Stimulated activated CD8-positive, alpha-beta memory T cell treated with anti-CD3 and anti-CD28 coated beads, Interleukin-4, amount 100 ng/mL, for 1 hour (primary cell): ENCODE measurements at places on chromosomes 1 and 21.

DNA sequence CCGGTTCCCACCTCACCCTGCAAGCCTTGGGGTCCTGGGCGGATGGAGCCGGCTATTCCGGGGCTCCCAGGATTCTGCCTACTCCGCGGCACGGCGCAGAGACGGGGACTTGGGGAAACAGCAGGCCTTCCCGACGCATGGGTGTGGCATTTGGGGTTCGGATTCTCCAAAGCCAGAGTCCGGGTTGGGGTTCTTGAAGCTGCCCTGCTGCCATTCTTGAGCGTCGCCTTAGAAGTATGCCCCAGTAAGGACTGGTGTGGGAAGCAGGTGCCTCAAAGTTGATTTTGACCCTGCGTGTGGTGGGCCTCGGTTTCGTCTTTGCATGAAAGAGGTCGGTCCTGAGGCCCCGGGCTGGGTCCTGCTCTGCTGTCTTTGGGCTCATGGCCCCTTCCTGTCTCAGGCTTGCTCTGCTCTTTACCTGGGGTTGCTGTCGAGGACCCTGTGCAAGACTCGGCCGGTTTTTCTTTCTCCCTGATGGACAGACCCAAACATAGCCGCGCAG is 696 bp downstream of the GUK1 start:
- no peak for DNase-seq

DNA sequence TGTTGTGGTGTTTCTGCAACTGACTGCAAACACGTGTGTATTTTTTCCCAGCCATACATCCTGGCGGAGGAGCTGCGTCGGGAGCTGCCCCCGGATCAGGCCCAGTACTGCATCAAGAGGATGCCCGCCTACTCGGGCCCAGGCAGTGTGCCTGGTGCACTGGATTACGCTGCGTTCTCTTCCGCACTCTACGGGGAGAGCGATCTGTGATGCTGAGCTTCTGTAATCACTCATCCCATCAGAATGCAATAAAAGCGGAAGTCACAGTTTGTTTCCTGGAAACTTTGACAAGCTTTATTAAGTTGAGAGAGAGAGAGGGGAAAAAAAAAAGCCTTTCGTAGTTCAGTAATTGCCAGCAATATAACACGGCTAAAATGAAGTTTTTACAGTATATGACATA is 32.7 kb upstream of the MTR start:
- no peak for DNase-seq

DNA sequence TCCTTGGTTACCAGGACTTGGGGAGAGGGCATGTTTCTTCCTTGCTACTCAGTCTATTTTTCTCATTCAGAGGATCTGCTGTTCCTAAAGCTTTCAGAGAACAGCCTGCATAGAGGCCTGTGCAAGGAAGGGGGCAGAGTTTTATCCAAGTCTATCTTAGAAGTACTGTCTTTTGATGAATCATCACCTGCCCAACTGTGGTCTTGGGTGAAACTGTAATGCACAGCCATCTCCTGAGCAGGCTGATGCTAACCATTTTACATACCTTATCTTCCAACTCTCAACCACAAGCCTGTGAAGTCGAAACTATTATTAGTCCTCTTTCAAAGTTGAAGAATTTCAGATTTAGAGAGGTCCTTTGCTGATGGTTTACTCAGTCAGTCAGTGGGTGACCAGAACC is 368.0 kb downstream of the HHAT start:
- no peak for DNase-seq

DNA sequence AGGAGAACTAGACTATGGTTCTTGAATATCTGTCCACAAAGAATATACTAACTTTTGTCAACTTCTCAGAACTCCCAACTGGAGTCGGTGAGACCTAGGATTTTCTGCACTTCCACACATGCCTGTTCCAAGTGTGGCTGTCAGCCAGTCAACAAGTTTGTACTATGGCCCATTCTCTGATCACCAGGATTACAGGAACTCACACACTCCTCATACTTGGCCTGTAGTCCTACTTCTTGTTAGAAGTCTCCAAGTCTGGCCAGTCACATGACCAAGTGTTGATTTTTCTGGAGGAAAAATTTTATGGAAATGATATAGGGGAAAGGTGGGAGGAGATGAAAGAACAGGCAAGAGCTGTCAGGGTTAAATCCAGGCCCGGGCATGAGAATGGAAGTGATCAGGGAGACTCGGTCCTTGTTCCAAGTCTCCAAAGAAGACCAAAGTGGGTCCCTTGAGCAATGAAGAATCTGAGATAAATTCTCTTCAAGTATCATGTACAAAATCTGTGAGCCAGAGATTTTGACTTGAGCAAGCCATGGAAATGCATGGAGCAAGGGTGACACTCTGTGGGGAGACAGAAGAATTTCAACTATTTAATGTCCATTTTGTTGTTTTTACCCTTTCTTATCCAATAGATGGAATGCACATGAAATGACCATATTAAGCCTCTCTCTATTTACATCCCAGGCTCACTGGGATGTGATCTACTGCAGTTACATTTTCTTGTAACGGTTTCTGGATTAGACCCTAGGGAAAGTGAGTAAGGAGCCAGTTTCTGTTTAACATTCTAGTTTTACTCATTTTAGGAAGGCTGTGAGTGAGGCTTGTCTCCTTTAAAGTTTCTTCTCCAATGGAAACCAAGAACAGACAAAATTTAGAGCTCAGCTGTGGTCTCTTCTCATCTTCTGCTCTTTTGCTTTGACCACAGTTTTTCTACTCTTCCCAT is 320.9 kb downstream of the ASTN1 start:
- DNase-seq = no peak

- no peak for DNase-seq
Measured at GRCh38 chr1:39094685-39095084, 68.5 kb downstream of the NDUFS5 start.

DNA sequence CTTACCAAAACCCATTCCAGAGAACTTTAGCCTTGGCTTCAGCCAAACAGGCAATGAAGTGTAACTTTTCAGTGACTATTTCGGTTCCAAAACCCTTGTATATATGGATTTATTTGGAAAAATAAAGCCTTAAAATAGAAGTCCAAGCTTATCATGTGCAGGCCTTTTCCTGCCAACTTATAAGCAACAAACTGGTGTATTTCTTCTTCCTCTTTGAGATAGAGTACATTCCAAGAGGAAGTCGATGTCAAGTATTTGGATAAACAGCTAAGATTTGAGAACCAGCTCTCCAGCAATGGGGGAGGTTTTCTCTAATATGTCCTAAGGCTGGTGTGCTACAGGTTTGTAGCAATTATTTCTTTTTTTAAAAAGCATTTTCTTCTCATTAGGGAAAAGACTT is 407.8 kb downstream of the DUSP10 start:
- DNase-seq = no peak

GRCh38 chr1:201506092-201506491 is 831 bp downstream of the CSRP1 start:
- DNase-seq = no peak

GRCh38 chr21:36127250-36127904 is 7.5 kb upstream of the CBR3 start:
- DNase-seq = no peak
